ENCODE measurements at places on chromosomes 11 and 22. TPM values are rescaled to one million over a fixed set of nuclear protein-coding genes. Genes with fewer than 3 reads are reported as not detected.
A peak's percentile ranks its signal among the peaks of the same experiment; 100 is the strongest.

DNA sequence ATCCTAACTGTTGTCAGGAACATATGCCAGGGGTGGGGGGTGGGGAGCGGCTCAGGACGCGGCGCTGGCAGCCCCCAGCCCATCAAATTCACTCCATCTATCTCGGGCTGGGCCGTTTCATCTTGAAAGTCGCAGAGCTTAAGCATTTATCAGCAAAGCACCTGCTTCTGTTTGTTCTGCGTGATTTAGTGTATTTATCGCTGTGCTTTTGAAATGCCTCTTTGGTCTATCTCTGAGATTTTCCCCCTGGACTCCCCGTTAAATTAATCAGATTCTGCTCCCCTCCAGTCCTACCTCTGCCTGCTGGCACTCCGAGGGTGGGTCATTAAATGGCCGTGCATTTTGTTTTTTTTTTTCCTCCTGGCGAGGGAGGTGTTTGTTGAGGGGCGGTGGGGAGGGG, 446.2 kb downstream of the TBC1D22A start:
- no peak for DNase-seq

Gene NCF4
- total RNA-seq, result 22.9 TPM

Gene PGA4
- total RNA-seq, result 2.6 TPM

DNA sequence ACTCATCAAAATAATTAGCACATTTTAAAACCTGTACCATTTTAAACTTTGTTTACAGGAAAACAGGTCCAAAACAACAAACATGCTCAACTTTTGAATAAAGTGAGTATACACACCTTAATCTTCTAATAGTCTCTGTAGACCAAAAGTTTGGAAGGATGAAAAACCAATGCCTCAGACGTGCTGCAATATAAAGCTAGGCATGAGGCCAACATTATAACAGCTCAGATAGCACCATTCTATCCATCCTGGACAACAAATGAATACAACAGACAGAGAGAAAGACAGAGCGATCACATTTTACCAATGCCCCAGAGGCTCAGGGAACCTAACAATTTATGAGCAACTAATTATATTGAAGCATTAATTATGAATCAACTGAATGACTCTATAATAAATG, 77.0 kb downstream of the PAK1 start:
- no peak for DNase-seq

GRCh38 chr22:50367778-50368500, 24.8 kb downstream of the PPP6R2 start:
- DNase-seq, result no peak

GRCh38 chr22:37933711-37934376, 19.6 kb downstream of the C22orf23 start:
- DNase-seq, result peak; percentile 98

GRCh38 chr11:69144316-69145049, 11.3 kb upstream of the SMIM38 start:
- DNase-seq, result no peak
